ENCODE measurements at places on chromosomes 1 and 21. TPM values are rescaled to one million over a fixed set of nuclear protein-coding genes. Genes with fewer than 3 reads are reported as not detected.
A peak's percentile ranks its signal among the peaks of the same experiment; 100 is the strongest.

Gene OR2W3
- total RNA-seq = 1.1 TPM

GRCh38 chr1:202131956-202132821, 9.5 kb downstream of the GPR37L1 start:
- peaks cover 8% of the 10 kb centered on the region for H3K36me3 ChIP-seq
- no peak overlapping the region for H3K27ac ChIP-seq
- peak; percentile 54 for DNase-seq

GRCh38 chr1:164601399-164602100, 42.6 kb downstream of the PBX1 start:
- DNase-seq = no peak
- H3K27ac ChIP-seq = peak overlapping the region; percentile 77
- H3K27me3 ChIP-seq = no peaks in the 10 kb centered on the region
- no peaks in the 10 kb centered on the region for H3K36me3 ChIP-seq
- no peak overlapping the region for H3K4me3 ChIP-seq

- peaks cover 1% of the 10 kb centered on the region for H3K4me1 ChIP-seq
- peak; percentile 74 for DNase-seq
- H3K27ac ChIP-seq = no peak overlapping the region
- H3K4me3 ChIP-seq = no peak overlapping the region
- H3K36me3 ChIP-seq = no peaks in the 10 kb centered on the region
Observed at GRCh38 chr1:21012937-21013336, 163.8 kb downstream of the EIF4G3 start.

DNA sequence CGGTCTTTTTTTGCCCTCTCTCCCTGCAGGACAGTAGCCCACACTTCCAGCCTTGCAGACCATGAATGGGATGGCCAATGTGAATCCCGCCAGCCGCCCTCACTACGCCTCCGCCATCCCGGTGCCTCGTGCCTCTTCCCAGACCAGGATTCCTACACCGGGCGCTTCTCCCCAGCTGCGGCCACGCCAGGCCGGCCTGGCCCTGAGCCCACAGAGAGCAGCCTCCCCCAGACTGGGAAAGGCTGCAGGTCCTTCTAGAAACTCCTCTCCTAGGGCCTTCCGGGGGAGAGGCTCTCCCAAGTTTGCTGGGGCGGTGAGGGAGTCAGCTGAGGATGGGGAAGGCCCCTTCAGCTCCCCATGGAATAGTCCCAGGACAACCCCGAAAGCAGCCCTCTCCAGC, 83.9 kb downstream of the NAV1 start:
- H3K36me3 ChIP-seq = peaks cover 4% of the 10 kb centered on the region
- H3K27ac ChIP-seq = no peak overlapping the region
- DNase-seq = no peak
- H3K4me1 ChIP-seq = peaks cover 3% of the 10 kb centered on the region
- no peak overlapping the region for H3K4me3 ChIP-seq

- H3K27me3 ChIP-seq = no peaks in the 10 kb centered on the region
- H3K36me3 ChIP-seq = no peaks in the 10 kb centered on the region
- no peak for DNase-seq
- H3K4me1 ChIP-seq = peaks cover 4% of the 10 kb centered on the region
- no peak overlapping the region for H3K27ac ChIP-seq
Observed at GRCh38 chr1:67189953-67190352, 23.7 kb downstream of the IL23R start.

GRCh38 chr21:16372586-16372985, 642.8 kb downstream of the USP25 start:
- H3K4me1 ChIP-seq = no peaks in the 10 kb centered on the region
- no peaks in the 10 kb centered on the region for H3K27me3 ChIP-seq
- H3K36me3 ChIP-seq = no peaks in the 10 kb centered on the region
- no peak for DNase-seq
- H3K27ac ChIP-seq = no peak overlapping the region

- H3K36me3 ChIP-seq = no peaks in the 10 kb centered on the region
- H3K4me1 ChIP-seq = no peaks in the 10 kb centered on the region
- DNase-seq = no peak
- H3K27me3 ChIP-seq = no peaks in the 10 kb centered on the region
- H3K27ac ChIP-seq = no peak overlapping the region
- no peak overlapping the region for H3K4me3 ChIP-seq
Observed at GRCh38 chr1:235919127-235919832, 52.6 kb upstream of the LYST start.

GRCh38 chr1:110506541-110506940, 12.4 kb downstream of the KCNA10 start:
- no peak overlapping the region for H3K4me3 ChIP-seq
- no peaks in the 10 kb centered on the region for H3K36me3 ChIP-seq
- no peaks in the 10 kb centered on the region for H3K4me1 ChIP-seq
- no peaks in the 10 kb centered on the region for H3K27me3 ChIP-seq
- no peak overlapping the region for H3K27ac ChIP-seq

DNA sequence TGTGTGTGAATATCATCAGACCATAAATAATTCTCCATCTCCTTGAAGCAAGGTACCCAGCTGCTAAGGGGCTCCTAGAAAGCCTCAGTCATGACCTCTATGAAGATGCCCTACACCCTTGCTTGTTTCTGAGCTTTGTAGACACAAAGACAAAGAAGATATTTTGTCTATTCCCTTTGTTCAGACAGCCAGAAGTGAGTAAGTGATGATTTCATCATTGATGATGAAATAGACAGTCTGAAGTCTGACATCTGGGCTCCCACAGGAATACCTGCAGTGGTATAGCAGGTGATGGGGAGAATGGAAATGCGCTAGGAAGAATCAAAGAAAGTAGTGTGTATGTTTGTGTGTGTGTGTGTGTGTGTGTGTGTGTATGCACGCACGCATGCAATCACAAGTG, 82.2 kb upstream of the DPT start:
- H3K4me1 ChIP-seq = no peaks in the 10 kb centered on the region
- no peaks in the 10 kb centered on the region for H3K36me3 ChIP-seq
- H3K27me3 ChIP-seq = no peaks in the 10 kb centered on the region
- DNase-seq = no peak
- no peak overlapping the region for H3K27ac ChIP-seq

Gene TMEM82
- total RNA-seq = not detected

- no peaks in the 10 kb centered on the region for H3K27me3 ChIP-seq
- H3K4me3 ChIP-seq = no peak overlapping the region
- DNase-seq = no peak
- H3K27ac ChIP-seq = no peak overlapping the region
- no peaks in the 10 kb centered on the region for H3K4me1 ChIP-seq
- peaks cover 13% of the 10 kb centered on the region for H3K36me3 ChIP-seq
Observed at GRCh38 chr1:180196436-180197003, 33.5 kb upstream of the LHX4 start.

- no peak overlapping the region for H3K27ac ChIP-seq
- DNase-seq = no peak
- no peaks in the 10 kb centered on the region for H3K27me3 ChIP-seq
- no peaks in the 10 kb centered on the region for H3K36me3 ChIP-seq
- no peak overlapping the region for H3K4me3 ChIP-seq
Observed at GRCh38 chr1:79117376-79117775, 110.8 kb upstream of the ADGRL4 start.

- no peaks in the 10 kb centered on the region for H3K36me3 ChIP-seq
- DNase-seq = peak; percentile 86
- H3K27me3 ChIP-seq = peaks cover 15% of the 10 kb centered on the region
Observed at GRCh38 chr1:158177700-158178450, 2.8 kb upstream of the CD1D start.

Gene RGS13
- total RNA-seq = 0.48 TPM

Gene TMCC2
- 27.0 TPM for total RNA-seq

Gene ZSWIM5
- 3.1 TPM for total RNA-seq

- DNase-seq = no peak
- no peaks in the 10 kb centered on the region for H3K4me1 ChIP-seq
- H3K27me3 ChIP-seq = no peaks in the 10 kb centered on the region
- no peak overlapping the region for H3K4me3 ChIP-seq
- H3K27ac ChIP-seq = no peak overlapping the region
Observed at GRCh38 chr1:82962658-82963057, 1036.3 kb downstream of the TTLL7 start.

Gene IGSF5
- 0.11 TPM for total RNA-seq

DNA sequence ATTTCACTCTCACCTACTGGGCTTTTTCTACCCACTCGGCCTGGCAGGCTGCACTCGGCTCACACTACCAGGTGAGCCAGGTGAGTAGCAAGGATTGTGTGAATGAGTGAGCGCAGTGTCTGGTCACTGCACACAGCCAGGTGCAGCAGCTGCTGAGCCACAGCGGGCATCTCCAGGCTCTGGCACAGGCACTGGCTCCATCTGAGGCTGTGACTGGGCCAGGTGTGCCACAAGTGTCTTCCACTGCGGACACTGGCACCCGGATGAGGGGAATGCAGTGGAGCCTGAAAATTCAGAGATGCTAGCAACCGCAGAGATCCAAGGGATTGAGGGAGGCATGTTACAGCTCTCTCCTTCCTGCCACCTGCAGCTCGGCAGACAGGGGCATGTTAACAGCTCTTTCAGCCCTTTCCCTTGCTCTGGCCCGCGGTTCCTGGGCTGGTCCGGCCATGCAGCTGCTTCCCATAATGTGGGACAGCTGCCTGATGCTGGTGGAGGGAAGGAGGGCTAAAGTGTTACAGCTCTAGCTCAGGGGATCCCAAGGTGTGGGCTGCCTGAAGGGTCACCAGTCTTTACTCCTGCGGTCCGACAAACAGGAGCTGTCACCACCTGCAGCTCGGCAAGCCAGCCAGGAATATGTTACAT, 1038.3 kb downstream of the AMY1C start:
- DNase-seq = no peak
- H3K4me3 ChIP-seq = no peak overlapping the region
- no peaks in the 10 kb centered on the region for H3K36me3 ChIP-seq
- H3K27ac ChIP-seq = no peak overlapping the region
- no peaks in the 10 kb centered on the region for H3K4me1 ChIP-seq

Data from lung (tissue), 17 donors.